ENCODE measurements at places on chromosomes 16 and 17.

DNA sequence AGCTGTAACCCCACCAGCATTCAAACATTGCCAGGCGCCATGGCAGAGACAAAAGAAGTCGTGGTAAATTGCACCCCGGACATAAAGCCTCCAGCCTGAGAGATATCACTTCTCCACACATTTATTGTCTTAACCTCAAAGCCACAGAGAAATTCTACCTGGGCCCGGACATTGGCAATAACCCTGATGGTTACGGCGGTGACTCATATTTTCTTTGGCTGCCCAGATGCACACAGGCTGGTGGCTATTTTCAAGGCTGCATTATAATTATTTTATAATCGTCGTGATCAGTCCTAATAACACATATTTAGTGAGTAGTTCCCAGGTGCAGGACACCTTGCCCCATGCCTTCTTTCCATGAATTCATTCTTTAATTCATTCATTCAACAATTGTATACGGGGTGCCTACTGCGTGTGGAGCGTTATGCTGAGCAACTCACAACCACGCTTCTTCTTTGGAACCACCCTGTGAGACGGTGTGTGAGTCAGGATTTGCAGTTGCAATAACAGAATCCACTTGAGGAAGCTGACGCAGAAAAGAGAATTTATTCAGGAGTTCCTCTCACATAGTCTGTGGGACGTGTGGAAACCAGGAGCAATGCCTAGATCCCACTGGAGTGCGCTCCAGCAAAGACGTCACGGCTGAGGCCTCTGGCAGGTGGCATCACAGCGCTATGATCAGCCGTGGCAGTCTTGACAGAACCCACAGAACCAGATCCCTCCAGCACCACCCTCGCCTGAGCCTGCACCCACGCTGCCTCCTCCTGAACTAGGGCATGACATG, 245.7 kb downstream of the FOXL1 start:
- DNase-seq = peak; percentile 92

DNA sequence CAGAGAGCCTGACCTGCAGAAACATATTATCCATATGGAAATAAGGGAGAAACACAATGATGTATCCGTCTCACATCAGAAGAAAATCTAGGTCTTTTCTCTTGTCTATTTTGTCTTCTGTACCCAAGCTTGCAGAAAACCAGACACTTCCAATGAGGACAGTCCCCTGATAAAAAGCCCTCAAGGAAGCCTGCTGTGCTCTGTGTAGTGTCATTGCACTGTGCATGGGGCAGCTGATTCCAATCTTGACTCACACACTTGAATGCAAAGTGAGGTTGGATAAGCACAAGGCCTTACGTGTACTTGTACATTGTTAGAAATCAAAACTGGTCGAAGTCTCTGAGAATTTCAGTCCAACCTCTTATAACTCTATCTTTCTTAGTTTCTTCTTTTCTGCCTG, 256.6 kb upstream of the MYOCD start:
- no peak for DNase-seq

DNA sequence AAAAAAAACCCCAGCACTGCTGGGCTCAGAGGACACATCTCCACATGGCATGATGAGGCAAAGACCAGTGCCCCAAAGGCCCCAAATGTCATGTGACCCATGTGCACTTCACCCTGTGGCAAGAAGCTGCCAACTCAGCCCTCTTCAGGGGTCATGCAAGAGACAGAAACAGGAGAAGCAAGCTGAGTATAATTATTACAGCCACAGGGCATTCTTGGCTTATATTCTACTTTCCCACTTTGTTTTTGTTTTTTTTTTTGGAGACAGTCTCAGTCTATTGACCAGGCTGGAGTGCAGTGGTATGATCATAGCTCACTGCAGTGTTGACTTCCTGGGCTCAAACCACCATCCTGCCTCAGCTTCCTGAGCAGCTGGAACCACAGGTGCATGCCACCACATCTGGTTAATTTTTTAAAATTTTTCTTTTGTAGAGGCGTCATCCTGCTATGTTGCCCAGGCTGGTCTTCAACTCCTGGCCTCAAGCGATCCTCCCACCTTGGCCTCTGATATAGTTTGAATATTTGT, 32.7 kb upstream of the LITAF start:
- DNase-seq = no peak

DNA sequence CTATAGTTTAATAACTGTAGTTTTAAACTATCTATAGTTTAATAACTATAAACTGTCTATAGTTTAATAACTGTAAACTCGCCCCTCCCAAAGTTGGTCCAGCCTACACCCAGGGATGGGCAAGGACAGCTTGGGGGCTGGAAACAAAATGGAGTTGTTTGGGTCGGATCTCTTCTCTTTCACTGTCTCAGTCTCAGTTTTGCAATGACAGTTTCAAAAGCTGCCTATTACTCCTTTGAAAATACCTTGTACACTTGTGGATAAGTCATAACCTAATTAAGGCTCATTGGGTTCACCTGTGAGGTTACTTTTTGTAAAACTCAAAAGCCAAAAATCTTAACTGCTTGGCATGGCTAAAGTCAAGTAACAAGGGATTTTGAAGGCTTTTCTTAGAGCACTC, 31.4 kb downstream of the C16orf54 start:
- DNase-seq = no peak

GRCh38 chr16:11045441-11045840, 101.1 kb downstream of the CLEC16A start:
- DNase-seq = no peak

- no peak for DNase-seq
These were observed 178.8 kb downstream of the C16orf78 start for GRCh38 chr16:49552313-49552928.

DNA sequence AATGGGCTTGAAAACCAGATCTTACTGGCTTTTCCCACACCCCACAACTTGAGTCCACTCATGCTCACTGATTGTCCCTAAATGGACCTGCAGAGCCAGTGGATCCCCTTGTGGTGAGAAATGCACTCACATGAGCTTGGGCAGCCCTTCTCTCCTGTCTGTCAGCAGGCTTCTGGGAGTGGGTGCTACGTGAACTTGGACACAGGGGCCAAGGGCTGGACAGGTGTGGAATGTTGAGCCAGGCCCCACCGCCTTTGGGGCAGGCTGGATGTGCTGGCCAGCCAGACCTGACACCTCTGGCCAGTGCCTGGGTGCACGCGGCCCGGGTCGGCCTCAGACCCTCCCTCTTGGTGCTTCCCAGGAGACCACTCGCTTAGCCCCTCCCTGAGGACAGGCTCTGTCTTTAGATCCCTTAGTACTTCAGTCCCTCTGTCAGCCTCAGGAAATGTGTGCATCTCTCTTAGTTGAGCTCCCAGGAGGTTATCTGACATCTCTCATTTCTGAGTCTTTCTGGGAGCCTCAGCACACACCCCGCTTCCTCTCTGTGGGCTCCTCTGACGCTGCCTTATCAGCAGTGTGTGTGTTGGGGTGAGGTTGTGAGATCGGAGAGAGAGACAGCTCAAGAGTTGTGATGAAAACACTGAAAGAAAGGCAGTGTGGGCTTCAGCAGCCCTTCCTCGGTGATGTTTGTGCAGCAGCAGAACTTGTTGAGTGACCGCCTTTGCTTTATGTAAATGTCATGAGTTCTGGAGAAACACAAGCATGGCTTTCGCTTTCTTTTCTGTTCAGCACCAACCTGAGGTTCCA, 117.0 kb downstream of the RAB11FIP4 start:
- DNase-seq = no peak

DNA sequence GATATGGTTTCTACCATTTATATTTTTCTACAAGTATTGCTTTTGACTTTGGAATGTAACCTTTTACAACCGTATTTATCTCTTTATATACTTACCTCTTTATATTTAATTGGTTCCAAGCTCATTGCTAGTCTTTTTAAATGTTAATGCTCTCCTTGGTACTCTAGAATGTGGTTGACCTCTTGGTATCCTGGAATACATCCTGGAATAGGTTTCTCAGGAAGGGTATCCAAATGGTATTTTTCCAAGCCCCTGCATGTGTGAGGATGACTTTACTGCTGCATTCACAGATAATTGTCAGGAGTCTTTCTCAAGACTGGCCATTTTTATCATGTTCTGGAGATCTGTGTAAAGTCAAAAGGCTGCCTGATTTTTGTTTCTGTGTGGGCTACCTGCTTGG, 30.2 kb downstream of the DNAH17 start:
- DNase-seq = no peak

- DNase-seq = peak; percentile 90
These were observed 33.7 kb upstream of the KDM8 start for GRCh38 chr16:27169511-27170071.

DNA sequence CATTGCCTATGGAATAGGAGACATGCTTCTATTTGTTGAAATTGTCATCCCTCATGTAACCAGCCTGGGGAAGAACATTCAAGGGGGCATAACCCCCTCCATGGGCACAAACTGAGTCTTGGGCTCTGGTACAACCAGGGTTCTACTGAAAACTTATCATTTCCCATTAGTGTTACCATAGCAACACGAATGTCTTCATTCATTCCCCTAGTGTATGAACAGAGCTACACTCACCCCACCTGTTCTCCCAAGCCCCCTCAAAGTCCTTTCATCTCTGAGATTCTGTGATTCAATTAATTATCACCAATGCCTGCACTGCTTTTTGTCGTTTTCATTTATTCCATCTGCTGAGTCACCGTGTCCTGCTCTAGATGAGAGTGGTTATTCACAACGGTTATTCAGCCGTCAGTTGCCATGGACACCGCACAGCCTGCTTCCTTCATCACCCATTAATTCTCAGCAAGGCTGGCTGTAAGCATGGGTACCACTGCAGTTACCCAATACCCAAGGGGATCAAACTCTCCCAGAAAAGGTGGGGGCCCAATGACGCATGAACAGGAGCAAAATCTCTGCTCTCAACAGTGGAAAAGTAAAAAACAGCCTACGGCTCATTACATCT, 1.6 kb upstream of the GAST start:
- DNase-seq = peak; percentile 63

- DNase-seq = peak; percentile 32
These were observed 696.9 kb downstream of the WWOX start for GRCh38 chr16:78796221-78796866.
